ENCODE measurements at places on chromosomes 2 and 18.

DNA sequence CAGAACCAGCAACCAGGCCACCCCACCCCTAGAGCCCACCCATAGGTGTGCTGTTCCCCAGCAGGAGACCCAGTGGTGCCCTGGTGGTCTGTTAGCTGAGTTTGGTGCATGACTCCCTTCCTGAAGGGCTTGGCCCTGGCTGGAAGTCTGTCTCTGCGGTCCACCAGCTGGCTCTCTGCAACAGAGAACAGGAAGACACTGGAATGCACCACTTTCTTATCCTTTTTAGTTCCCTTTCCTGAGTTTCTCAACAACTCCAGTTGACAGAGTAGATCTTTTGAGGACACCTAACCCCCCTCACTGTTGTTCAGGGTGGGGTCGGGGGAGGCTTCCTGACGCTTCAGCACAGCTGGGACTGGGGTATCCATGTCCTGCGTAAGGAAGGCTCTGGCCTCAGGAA is 11.9 kb upstream of the RPL37A start:
- DNase-seq = no peak

GRCh38 chr18:36821681-36822080 is 7.1 kb downstream of the TPGS2 start:
- DNase-seq = no peak

DNA sequence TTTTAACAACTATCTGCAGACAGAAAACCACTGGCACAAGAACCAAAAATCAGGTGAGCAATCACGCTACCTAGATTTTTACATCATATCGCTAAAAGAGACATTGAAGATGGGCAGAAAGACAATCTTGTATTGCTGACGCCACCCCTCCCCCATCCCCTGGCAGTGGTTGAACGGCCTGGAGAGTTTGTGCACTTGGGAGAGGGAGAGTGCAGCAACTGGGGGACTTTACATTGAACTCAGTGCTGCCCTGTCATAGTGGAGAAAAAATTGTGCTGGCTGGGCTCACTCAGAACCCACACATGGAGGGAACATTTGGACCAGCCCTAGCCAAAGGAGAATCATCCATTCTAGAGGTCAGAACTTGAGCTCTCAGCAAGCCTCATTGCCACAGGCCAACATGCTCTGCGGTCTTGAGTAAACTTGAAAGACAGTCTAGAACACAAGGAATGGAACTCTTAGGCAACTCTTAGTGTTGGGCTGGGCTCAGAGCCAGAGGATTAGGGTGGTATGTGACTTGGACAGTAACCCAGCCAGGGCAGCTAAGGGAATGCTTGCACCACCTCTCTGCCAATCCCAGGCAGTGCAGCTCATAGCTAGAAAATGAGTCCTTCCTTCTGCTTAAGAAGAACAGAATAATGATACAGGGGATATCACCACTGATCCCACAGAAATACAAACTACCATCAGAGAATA is 220.0 kb upstream of the CYP26B1 start:
- no peak for DNase-seq

DNA sequence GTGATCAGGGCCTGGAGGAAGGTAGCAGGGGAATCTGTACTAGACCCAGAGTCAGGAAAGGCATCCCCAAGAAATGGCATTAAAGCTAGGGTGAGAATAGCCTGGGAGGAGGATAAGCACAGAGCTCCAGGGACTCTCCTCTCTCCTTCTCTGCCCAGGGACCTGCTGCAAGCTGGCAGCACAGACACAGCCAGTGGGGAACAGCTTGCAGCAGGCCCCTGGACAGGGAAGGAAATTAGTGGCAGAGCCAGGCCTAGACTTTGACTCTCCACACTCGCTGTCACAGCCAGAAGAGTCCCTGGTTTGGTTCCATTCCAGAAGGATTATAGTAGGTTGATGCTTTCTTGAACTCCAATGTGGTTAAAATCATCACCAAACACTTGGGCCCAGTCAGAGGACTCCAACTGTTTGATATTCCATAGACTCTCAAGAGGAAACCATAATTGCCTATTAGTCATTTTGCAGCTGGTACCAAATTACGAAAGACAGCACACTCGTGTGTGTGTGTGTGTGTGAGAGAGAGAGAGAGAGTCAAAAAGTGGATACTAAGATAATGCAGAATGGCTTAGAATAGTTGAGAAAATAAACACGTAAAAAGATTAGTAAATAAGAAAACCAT is 95.5 kb upstream of the ATP8B1 start:
- no peak for DNase-seq

- no peak for DNase-seq
Measured at GRCh38 chr2:3669656-3670055, 11.7 kb downstream of the ALLC start.

- no peak for DNase-seq
Measured at GRCh38 chr2:194020155-194020554, 1636.9 kb upstream of the SLC39A10 start.

DNA sequence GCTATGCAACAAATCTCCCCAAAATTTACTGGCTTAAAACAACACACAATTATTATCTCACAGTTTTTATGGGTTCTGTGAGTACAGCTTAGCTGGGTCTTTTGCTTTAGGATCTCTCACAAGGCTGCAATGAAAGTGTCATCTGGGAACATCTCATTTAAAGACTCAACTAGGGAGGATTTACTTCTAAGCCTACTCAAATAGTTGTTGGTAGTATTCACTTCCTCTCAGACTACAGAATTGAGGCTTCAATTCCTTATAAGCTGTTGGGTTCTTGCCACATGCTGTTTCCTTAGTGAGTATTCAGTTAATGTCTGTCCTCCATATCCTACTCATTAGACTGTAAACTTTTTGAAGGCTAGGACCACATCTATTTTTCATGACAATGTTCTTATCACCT is 72.3 kb downstream of the MDH1 start:
- DNase-seq = no peak

- no peak for DNase-seq
Measured at GRCh38 chr2:173862612-173863217, 102.5 kb downstream of the SP3 start.
